NCI-H526 treated with DMSO at 0.1 percent for 48 hours (cell line): ENCODE measurements at places on chromosomes 16 and 17.

DNA sequence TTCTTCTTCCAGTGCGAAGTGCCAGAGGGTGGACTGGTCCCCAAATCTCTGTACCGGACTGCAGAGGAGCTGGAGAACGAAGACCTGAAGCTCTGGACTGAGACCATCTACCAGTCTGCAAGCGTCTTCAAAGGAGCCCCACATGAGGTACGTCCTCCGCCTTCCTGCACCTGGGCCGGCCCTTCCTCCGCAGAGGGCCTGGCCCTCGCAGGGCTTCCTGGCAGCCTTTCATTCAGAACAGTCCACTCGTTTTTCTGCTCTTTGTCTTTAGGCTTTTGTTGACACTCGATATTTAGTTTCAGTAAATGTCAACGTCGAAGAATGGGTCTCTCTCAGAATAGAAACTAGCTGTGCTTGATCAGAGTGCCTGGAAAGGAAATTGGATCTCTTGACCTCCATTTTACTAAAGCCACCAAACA lies 68.6 kb downstream of the SEC14L1 start:
- no peak for DNase-seq

- no peak for DNase-seq
Observed at GRCh38 chr16:62046801-62047200, 10.6 kb upstream of the CDH8 start.

DNA sequence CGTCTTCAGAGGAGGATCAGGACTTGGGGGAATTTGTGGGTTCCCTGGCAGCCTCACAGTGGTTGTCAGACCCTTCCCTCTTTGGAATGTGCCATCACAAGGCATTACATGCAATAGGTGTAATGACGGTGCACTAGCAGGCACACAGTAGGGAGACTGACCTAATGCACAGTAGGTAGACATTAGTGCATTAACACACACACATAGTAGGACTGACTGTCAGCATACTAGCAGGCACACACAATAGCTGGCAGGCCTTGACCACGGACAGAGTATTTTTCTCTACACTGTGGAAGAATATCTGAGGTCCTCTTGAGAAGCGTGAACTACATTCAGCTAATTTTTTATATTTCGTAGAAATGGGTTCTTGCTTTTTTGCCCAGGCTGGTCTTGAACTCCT lies 10.9 kb upstream of the UBALD2 start:
- DNase-seq, result no peak

GRCh38 chr16:57807968-57808528 lies 5.8 kb upstream of the KIFC3 start:
- DNase-seq, result no peak

- DNase-seq, result no peak
Observed at GRCh38 chr17:51397361-51398127, 137.2 kb downstream of the UTP18 start.

GRCh38 chr17:59790910-59791309 lies 83.5 kb downstream of the VMP1 start:
- DNase-seq, result no peak

DNA sequence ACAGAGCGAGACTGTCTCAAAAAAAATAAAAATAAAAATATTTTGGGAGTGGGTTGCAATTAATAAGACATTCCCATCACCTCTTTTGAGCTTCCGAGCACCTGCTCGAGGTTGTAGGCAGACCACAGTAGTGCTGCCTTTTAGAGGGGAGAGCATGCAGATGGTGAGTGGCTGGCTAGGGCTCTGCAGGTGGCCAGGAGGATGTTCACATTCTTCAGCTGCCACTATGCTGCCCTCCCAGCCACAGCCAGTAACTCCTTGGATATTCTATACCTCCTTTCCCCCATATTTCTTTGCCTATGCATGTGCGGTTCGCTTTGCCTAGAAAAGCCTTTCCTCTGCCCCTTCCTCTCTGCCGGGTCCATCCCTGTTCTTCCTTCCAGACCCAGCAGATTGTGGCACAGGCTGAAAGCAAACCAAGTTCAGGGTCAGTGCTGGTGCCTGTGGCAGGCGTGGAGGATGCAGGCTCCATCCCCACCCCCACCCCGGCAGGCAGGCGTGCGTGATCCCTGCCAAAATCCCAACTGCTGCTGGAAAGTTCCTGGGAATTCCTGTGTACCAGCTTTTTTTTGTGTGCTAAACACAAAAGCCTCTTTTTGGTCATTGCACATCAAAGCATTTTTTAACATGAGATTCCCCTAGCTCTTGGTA lies 33.8 kb upstream of the CMIP start:
- no peak for DNase-seq

DNA sequence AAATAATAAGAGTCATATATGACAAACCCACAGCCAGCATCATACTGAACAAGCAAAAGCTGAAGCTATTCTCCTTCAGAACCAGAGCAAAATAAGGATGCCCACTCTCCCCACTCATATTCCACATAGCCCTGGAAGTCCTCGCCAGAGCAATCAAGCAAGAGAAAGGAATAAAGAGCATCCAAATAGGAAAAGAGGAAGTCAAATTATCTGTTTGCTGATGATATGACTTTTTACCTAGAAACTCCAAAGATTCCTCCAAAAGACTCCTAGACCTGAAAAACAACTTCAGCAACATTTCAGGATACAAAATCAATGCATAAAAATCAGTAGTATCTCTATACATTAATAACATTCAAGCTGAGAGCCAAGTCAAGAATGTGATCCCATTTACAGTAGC lies 217.5 kb downstream of the ABCC12 start:
- DNase-seq, result no peak

GRCh38 chr16:85301231-85301630 lies 189.0 kb upstream of the CIBAR2 start:
- no peak for DNase-seq
